Psoas muscle (tissue), 8 donors: ENCODE measurements at places on chromosomes 13 and 19. TPM values are rescaled to one million over a fixed set of nuclear protein-coding genes. Genes with fewer than 3 reads are reported as not detected.

PROZ gene
- polyA plus RNA-seq = not detected

TPP2 gene
- 24.7 TPM for polyA plus RNA-seq

DNA sequence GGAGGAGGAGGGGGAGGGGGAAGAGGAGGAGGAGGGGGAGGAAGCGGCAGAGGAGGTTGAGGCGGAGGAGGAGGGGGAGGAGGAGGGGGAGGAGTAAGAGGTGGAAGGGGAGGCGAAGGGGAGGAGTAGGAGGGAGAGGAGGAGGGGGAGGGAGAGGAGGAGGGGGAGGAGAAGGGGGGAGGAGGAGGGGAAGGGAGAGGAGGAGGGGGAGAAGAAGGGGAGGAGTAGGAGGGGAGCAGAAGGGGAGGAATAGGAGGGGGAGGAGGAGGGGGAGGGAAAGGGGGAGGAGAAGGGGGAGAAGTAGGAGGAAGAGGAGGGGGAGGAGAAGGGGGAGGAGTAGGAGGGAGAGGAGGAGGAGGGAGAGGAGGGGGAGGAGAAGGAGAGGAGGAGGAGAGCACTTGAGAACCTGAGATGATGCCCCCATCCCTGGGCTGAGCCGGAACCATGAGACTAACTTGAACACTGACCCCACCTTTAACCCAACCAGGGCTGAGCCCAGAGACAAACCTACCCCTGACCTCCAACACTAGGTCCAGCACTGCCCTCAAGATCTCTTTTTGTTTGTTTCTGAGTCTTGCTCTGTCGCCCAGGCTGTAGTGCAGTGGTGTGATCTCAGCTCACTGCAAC lies 12.6 kb downstream of the ABCA7 start:
- H3K36me3 ChIP-seq = no peaks in the 10 kb centered on the region
- H3K4me1 ChIP-seq = no peaks in the 10 kb centered on the region
- H3K27ac ChIP-seq = no peak overlapping the region
- no peaks in the 10 kb centered on the region for H3K27me3 ChIP-seq
- DNase-seq = no peak
- no peak overlapping the region for H3K4me3 ChIP-seq

GRCh38 chr13:95784900-95785290 lies 108.0 kb downstream of the DNAJC3 start:
- H3K27me3 ChIP-seq = no peaks in the 10 kb centered on the region
- no peak overlapping the region for H3K27ac ChIP-seq
- peaks cover 36% of the 10 kb centered on the region for H3K36me3 ChIP-seq
- no peaks in the 10 kb centered on the region for H3K4me1 ChIP-seq
- no peak for DNase-seq
- no peak overlapping the region for H3K4me3 ChIP-seq

- no peaks in the 10 kb centered on the region for H3K4me1 ChIP-seq
- no peaks in the 10 kb centered on the region for H3K36me3 ChIP-seq
- H3K4me3 ChIP-seq = no peak overlapping the region
- DNase-seq = no peak
- no peaks in the 10 kb centered on the region for H3K27me3 ChIP-seq
Observed at GRCh38 chr13:79185580-79185979, 220.5 kb downstream of the RBM26 start.

- H3K27ac ChIP-seq = peak overlapping the region; percentile 46
- no peaks in the 10 kb centered on the region for H3K27me3 ChIP-seq
- DNase-seq = no peak
- H3K4me3 ChIP-seq = no peak overlapping the region
Observed at GRCh38 chr19:17357724-17358123, 19.4 kb downstream of the PLVAP start.

- DNase-seq = no peak
- H3K4me1 ChIP-seq = no peaks in the 10 kb centered on the region
- H3K27ac ChIP-seq = no peak overlapping the region
- peaks cover 62% of the 10 kb centered on the region for H3K27me3 ChIP-seq
- no peak overlapping the region for H3K4me3 ChIP-seq
- no peaks in the 10 kb centered on the region for H3K36me3 ChIP-seq
Observed at GRCh38 chr13:99916366-99917103, 55.0 kb downstream of the ZIC5 start.
